ENCODE measurements at places on chromosomes 1 and 21.

- no peak for DNase-seq
Observed at GRCh38 chr1:182649041-182649440, 35.3 kb downstream of the RGS8 start.

DNA sequence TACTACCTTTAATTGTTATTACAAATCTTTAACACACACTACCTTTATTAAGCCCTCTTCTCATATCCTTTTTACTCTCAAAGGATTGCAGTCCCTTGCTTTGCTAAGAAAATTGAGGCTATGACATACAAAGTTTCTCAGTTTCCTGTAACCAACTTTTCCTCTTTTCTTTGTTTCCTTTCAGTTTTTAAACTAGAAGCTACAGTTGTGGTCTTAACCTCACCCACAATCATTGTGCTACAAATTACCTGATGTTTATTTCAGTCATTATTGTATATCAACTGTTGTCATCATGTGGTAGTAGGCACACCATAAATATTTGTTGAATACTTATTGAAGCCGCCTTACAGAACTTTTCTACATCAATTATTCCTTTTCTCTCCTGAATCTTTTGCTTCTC lies 51.8 kb downstream of the SLAMF6 start:
- DNase-seq: no peak

GRCh38 chr1:173302890-173303829 lies 96.0 kb upstream of the TNFSF4 start:
- no peak for DNase-seq

DNA sequence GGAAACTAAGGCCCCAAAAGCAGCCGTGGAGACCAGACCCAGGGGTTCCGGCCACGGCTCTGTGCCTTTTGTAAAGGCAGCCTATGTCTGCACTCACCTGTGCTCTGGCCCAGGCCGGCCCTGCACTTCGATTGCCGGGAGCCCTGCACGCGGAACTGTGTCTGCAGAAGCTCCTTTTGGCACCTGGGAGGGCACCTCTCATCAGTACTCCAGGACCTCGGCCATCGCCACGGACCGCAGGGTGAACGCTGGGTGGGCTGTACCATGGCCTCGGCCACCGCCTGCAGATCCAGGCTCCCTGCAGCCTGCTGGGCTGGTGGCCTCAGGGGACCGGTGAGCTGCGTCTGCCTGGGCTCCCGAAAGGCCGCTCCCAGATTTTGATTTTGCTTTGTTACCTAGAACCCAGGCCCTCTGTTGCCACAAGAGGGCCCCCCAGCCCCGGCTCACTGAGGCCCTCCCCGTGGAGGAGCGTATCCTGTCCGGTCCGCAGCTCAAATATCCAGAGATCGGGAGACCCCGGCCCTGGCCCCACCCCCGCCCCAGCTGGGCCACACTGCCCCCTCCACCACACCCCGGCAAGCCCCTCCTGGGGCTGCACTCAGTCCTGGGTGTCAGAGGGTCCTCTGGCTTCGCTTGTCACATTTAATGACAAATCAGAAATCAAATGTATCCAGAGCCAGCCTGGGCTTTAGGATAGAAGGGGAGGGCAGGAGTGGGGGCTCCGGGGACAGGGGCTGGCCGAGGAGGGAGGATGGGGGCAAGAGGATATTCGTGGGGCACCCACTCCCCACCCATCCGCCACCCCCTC lies 60.2 kb upstream of the PDE9A start:
- peak; percentile 60 for DNase-seq

DNA sequence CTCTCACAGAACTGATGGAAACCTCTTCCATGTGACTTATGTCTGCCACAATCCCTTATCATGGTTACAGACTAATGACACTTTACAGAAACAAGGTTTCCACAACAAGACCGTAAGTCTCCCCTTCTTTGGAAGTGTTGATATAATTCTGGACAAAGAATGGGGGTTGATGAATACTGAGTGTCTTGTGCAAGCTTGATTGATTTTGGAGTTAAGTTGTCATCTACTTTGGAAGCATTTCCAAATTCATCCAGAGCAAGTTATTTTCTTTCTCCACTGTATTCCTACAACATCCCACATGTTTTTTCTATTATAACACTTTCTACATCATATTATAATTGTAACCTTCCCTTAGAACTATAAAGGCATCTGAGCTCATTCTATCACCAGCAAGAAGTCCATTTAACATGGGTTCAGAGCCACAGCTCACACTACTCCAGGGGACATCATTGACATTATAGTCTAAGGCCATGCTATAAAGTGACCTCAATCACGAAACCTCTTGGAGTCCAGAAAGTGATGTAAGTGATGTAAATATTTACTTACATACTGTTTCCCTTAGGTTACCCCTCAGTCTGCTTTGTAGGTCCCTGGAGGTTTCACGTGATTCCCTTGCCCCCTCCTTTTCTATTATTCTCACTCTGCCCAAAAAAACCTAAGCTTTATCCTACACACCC lies 125.7 kb upstream of the PBX1 start:
- no peak for DNase-seq

GRCh38 chr1:17244821-17245740 lies 3.8 kb upstream of the PADI3 start:
- no peak for DNase-seq

- peak; percentile 73 for DNase-seq
Observed at GRCh38 chr1:31568895-31569595, 7.3 kb upstream of the TINAGL1 start.

GRCh38 chr1:28026329-28026728 lies 62.1 kb downstream of the EYA3 start:
- DNase-seq: no peak

DNA sequence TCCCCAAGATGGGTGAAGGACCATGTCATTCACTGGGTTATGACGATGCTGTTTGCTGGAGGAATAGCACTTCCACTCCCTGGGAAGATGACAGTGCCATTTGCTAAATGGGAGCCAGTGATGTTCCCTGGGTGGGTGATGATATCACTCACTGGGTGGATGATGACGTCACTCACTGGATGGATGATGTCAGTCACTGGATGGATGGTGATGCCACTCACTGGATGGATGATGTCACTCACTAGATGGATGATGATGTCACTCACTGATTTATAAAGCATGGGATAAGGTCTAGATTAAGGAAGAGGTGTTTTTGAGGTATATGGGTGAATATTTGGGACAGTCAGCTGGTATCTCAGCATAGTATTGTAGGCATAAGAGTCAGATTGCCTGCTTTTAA lies 457.2 kb downstream of the AJAP1 start:
- DNase-seq: no peak

GRCh38 chr1:53567851-53568250 lies 108.7 kb downstream of the DMRTB1 start:
- no peak for DNase-seq

DNA sequence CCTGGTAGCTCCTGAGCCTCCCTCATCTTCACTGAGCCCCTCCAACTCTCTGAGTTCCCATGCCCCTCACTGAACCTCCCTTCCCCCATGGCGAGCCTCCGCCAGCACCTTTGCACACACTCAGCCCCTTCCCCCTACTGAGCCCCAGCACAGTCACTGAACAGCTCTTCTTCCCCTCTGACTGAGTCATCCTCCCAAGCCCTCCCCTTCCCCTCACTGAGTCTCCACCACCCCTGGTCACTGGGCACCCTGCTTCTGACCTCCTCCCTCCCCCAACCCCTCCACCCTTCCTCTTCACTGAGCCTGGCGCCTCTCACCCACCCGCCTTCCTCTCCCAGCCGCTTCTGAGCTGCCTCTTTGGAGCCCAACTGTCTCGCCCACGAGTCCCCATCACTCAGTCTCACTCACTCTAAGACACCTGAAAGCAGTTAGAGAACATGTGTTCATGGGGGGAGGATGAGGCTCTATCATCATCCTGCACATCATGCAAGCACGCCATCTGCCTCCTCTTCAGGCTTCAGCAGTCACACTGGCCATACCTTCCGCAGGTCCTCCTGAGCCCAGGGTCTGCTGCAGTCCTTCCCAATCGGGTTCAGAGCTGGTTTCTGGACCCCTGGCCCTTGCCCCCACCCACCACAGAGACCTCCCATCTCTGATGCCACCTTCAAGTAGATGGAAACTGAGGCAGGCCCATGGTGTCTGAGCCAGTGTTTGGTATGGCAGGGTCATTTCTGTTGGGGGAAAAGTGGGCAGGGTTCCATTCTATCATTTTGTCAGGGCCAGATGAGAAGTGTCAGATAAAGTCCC lies 2.0 kb upstream of the TRNP1 start:
- no peak for DNase-seq

GRCh38 chr1:160046494-160047110 lies 14.8 kb upstream of the PIGM start:
- peak; percentile 44 for DNase-seq

GRCh38 chr1:34975771-34976170 lies 9.4 kb downstream of the TMEM35B start:
- no peak for DNase-seq
